Skeletal muscle cell (primary cell): ENCODE measurements at places on chromosomes 11 and 22.

- DNase-seq = no peak
These were observed 725.0 kb downstream of the ETS1 start for GRCh38 chr11:127862406-127862805.

DNA sequence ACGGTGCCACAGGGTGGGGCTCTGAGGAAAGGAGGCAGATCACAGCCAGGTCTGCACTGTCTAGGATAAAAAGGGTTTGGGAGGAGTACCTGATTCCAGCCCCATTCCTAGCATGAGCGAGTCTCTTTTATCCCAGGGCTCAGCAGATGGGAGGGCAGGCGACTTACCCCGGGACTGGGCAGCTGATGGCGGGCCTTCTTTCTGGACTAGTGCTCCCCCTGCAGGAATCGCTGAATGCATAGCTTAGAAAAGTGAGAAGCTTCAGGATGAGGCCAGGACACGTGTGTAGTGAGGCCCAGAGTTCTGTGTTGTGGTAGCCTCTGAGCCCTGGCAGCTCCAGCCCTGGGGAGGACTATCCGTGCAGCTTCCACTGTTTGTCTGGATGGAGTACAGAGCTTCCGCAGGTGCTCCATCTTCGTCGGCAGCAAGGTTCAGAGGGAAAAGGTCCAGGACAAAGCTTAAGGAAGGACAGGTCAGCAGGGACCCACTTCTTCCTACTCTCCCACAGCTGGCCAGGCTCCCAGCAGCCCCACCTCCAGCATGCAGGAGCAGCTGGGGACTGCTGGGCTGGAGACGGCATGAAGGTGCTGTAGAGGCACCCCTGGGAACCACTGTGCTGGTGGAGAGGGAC, 30.4 kb downstream of the COMMD9 start:
- DNase-seq = peak; percentile 48

GRCh38 chr22:41290262-41291221, 4.6 kb upstream of the RANGAP1 start:
- no peak for DNase-seq

DNA sequence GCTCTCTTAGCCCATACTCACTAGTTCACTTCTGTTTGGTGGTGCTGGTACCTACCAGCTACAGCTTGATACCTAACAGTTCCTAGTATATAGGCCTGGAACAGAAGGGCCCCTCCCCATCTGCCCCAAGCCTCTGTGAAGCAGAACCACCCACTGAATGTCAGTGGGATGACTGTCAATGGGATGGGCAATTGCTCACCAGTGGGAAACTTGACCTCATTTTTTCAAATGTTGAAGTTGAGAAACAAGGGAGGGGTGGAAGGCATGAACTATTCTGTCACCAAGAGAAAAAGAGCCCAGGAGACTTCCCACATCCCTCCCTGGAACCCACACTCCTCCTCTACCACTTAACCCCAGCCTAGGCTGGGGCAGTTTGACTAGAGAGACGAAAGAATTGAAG, at the start of gene NLRP10:
TSS of gene NLRP10 (minus strand) at position 62 of the 400 bp plus-strand sequence. CDS start 1,952 bp downstream, outside the sequence.
- DNase-seq = peak; percentile 76

DNA sequence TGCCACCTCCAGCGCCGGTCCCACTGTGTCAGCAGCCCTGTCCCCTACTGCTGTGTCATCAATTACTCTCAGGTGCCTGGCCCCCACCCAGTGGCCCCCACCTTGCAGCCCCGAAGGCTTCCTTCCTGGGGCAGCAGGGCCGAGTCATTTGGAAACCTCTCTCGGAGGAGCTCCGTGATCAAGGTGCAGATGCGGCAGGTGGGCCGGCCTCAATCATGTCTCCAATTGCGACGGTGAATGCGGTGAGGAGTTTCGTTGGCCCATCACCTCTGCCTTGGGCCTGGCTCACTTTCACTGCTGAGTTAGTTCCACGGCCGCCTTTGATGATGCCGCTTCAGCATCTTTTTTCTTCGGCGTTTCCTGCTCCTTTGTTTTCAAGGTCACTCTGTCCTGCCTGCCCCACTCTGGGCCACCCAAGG, 11.3 kb upstream of the CXCR5 start:
- DNase-seq = no peak

- no peak for DNase-seq
These were observed 9.8 kb downstream of the UCP2 start for GRCh38 chr11:73972620-73973449.

GRCh38 chr22:24501301-24502005, 6.3 kb downstream of the UPB1 start:
- DNase-seq = no peak

GRCh38 chr11:129724866-129725265, 90.8 kb upstream of the TMEM45B start:
- no peak for DNase-seq

GRCh38 chr11:61645179-61645868, 34.9 kb upstream of the DAGLA start:
- DNase-seq = no peak

- DNase-seq = no peak
These were observed 72.6 kb downstream of the C22orf31 start for GRCh38 chr22:28989035-28989464.

DNA sequence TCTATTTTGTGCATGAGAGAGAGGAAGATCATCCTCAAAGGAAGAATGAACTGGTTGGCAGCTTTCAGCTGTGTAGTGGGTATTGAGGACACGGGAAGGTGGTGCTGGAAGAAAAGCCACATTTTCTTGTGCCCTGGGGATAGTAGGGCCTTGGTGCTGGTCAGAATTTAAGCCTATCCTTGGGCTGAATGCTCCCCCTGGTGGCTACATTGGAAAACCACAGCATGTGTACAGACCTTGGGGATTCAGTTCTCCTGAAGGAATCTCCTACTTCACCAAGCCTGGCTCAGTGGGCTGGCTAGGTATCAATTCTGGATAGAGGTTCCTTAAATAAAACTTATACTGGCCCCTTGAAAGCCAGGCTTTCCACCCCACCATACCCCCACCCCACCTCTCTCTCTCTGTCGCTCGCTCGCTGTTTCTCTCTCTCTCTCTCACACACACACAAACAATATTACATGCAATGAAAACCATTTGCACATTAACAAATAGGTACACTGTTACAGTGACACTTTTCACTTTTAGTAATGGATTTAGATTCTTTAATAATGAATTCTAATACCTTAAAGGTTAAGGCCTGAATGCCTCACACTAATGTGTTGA, 2.8 kb upstream of the OR51M1 start:
- DNase-seq = peak; percentile 24

GRCh38 chr11:75677275-75677674, 8.4 kb upstream of the MAP6 start:
- no peak for DNase-seq

- no peak for DNase-seq
These were observed 6.3 kb downstream of the ARHGAP1 start for GRCh38 chr11:46694072-46694471.

GRCh38 chr11:12024254-12024926, 16.0 kb upstream of the DKK3 start:
- DNase-seq = no peak

DNA sequence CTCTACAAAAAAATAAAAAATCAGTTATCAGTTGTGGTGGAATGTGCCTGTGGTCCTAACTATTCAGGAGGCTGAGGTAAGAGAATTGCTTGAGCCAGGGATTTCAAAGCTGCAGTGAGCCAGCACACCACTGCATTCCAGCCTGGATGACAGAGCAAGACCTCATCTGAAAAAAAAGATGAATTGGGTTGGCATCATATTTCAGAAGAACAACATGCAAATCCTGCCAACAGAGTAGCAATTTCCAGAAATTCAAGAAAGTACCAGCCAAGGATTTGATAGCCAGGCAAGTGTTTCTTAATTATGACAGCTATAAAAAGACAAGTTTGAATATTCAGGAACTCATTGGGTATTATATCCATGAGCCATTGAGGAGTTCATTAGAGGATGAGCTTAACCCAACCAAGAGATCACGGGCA, 75.2 kb downstream of the USP47 start:
- peak; percentile 57 for DNase-seq

- DNase-seq = no peak
These were observed 1.9 kb upstream of the GRAP2 start for GRCh38 chr22:39898997-39899396.

GRCh38 chr11:5690216-5690615, 626 bp downstream of the TRIM22 start:
- no peak for DNase-seq

GRCh38 chr11:104522650-104523049, 358.7 kb upstream of the PDGFD start:
- no peak for DNase-seq

DNA sequence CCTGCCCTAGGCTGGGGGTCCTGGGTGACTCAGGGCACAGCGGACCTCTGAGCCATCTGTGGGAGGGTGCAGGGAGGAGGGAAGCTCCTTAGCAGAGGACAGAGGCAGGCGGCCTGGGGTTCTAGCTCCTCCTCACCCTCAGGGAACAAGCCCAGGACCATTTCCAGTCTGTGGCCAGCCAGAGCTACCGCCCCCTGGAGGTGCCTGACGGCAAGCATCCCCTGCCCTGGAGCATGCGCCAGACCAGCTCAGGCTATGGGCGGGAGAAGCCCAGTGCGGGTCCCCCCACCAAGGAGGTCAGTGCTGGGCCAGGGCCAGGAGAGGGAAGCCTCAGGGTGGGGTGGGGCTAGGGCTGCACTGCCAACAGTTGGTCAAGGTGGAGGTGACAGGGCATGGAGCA, 26.0 kb upstream of the LRRC10B start:
- DNase-seq = no peak

GRCh38 chr11:96306933-96307775, 35.8 kb downstream of the MAML2 start:
- peak; percentile 98 for DNase-seq

- DNase-seq = no peak
These were observed 78.6 kb downstream of the ME3 start for GRCh38 chr11:86593833-86594232.

DNA sequence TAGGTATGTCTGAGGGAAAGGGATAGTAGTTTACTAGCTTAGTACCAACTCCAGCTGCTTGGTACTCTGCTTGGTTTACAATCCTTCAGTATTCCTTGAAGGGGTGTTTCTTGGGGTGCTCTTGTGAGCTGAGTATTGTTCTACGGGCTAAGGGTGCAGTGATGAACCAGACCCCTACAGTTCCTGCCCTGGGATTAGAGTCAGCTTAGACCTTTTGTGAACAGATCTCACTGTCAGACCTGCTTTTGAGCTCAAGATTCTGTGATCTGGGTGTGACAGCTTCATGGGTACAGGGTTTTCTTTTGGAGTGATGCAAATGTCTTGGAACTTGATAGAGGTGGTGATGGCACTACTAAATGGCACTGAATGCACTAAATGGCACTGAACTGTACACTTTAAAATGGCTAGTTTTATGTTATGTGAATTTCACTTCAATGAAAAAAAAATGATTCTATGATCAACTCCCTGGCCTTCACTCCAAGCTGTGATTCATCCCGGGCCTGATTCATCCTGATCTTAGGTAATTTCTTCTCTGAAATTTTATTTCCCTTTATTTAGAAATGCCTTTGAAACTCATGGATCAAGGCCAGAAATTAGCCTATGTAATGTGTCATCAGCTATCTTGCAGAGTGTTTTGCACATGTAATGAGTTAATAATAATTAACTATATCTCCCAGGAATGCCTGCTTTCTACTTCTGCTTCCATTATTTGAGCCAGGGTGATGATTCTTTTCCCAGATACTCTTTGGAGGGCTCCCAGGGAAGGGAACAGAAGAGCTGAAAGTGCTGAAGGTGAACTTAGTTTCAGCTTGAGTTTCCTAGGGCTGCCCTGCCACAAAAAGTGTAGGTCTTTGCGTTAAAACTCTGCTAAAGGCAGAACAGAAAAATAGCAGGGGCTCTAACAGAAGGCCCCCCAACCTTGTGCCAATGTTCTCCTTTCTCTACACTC, 87.9 kb downstream of the NCAM1 start:
- DNase-seq = peak; percentile 12

GRCh38 chr22:32023251-32023827, 19.7 kb upstream of the SLC5A1 start:
- DNase-seq = no peak

- DNase-seq = no peak
These were observed 31.1 kb upstream of the RDX start for GRCh38 chr11:110327508-110327907.

GRCh38 chr11:78795621-78796261, 221.1 kb upstream of the NARS2 start:
- no peak for DNase-seq

GRCh38 chr11:21771097-21771496, 421.8 kb upstream of the ANO5 start:
- DNase-seq = no peak

DNA sequence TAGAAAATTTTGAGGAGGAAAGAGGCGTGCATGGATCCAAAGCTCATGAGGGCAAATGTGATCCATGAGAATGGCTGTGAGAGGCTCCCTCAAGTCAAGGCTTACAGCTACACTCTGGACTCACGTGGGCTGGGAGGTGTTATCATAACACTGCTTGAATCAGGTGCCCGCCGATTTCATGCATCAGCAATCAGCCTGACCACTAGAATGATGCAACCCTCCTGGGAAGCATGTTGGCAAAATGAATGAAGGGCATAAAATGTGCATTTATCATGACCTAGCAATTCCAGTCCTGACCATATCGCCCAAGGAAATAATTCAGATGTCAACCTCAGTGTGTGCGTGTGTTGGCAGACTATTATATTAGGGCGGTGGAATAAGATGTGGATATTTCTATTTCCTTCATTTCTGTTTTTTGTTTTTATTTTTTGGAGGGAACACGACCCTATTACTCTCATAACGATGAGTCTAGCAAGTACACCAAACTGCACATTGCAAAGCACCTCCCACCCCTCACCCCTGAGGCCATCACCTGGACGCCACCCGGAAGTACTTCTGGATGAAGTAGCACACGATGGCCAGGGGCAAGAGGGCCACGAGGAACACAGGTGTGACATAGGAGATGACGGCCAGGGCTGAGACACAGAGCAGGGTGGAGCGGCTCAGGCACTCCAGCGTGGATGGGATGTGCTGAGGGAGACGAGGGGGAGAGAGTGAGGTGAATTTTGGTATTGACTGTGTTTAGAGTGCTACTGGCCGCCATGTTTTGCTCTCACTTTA, 15.7 kb upstream of the KCNJ11 start:
- DNase-seq = no peak

DNA sequence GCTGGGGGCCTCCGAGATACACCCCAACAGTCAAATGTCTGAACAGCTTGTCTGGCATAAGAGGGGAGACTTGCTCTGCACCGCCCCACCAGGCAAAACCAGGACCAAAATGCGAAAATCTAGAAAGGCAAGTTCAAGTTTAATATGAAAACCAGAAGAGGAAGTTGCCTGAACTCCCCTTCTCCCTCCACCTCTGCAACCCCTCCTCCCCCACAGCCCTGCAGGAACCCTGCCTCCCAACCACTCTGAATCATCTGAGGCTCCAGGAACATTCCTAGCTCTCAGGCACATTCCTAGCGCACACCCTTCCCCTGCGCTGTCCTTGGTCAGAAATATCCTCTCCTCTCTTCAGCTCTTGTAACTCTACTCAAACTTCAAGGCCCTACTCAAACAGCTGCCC, 36.7 kb downstream of the ISX start:
- no peak for DNase-seq

GRCh38 chr11:37264783-37265182, 666.7 kb upstream of the RAG2 start:
- DNase-seq = no peak

DNA sequence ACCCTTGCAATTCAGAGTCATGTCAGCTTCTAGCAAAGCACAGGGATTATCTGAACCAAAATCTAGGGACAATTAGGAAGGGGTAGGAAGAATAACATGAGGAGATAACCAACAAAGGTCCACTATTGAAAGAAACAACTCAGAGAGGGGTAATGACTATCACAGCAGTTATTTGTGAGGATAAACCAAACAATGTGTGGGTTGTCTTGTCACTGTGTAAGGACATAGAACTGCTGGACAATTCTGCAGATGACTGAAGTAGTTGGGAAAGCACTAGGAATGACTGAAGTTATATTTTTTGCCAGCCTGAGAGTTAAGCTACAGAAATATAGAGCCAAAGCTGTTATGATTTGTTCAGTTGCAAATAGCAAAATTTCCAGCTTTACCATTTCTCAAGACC, 858.4 kb upstream of the CCDC90B start:
- DNase-seq = no peak
